ENCODE measurements at places on chromosomes 5 and 9. TPM values are rescaled to one million over a fixed set of nuclear protein-coding genes. Genes with fewer than 3 reads are reported as not detected.

NMUR2 gene
- 0.13 TPM for total RNA-seq

SPATA31E1 gene
- not detected for total RNA-seq

INSL4 gene
- 16.7 TPM for total RNA-seq

WDR38 gene
- total RNA-seq = not detected

REEP5 gene
- total RNA-seq = 169 TPM

DOCK8 gene
- 0.29 TPM for total RNA-seq

GABRA6 gene
- not detected for total RNA-seq

OSMR gene
- 51.6 TPM for total RNA-seq

SLC28A3 gene
- total RNA-seq = not detected

F2RL2 gene
- total RNA-seq = 3.7 TPM

TDRD7 gene
- total RNA-seq = 11.9 TPM

UNC5A gene
- total RNA-seq = 0.46 TPM

ENTPD8 gene
- 0.08 TPM for total RNA-seq

AK8 gene
- total RNA-seq = 0.83 TPM

TRUB2 gene
- total RNA-seq = 47.7 TPM

ADGRV1 gene
- total RNA-seq = 0.83 TPM

UGT3A1 gene
- total RNA-seq = not detected

BTNL3 gene
- not detected for total RNA-seq

CRHBP gene
- total RNA-seq = not detected

SAXO1 gene
- not detected for total RNA-seq

KLF9 gene
- total RNA-seq = 3.0 TPM

FRMD3 gene
- 6.2 TPM for total RNA-seq

DMGDH gene
- total RNA-seq = 0.58 TPM

OTULINL gene
- 15.9 TPM for total RNA-seq

DPYSL3 gene
- 22.2 TPM for total RNA-seq

IL9 gene
- not detected for total RNA-seq

ANKRD31 gene
- total RNA-seq = 0.08 TPM

NTNG2 gene
- total RNA-seq = 1.5 TPM

FKBP15 gene
- total RNA-seq = 17.0 TPM

FRRS1L gene
- total RNA-seq = 0.19 TPM

SHISAL2B gene
- total RNA-seq = not detected

AOPEP gene
- 190 TPM for total RNA-seq

SEMA5A gene
- total RNA-seq = not detected

ADAMTS16 gene
- 1.8 TPM for total RNA-seq

MAST4 gene
- 0.86 TPM for total RNA-seq

AGXT2 gene
- total RNA-seq = not detected

NR6A1 gene
- total RNA-seq = 1.7 TPM

ACER2 gene
- 2.5 TPM for total RNA-seq

TPPP gene
- total RNA-seq = 5.5 TPM

PALM2AKAP2 gene
- 0.30 TPM for total RNA-seq

OR1J2 gene
- not detected for total RNA-seq

All from A549 treated with GW870086 at 1 μM for 4 hours (cell line).